ENCODE measurements at places on chromosomes 5 and 9.

DNA sequence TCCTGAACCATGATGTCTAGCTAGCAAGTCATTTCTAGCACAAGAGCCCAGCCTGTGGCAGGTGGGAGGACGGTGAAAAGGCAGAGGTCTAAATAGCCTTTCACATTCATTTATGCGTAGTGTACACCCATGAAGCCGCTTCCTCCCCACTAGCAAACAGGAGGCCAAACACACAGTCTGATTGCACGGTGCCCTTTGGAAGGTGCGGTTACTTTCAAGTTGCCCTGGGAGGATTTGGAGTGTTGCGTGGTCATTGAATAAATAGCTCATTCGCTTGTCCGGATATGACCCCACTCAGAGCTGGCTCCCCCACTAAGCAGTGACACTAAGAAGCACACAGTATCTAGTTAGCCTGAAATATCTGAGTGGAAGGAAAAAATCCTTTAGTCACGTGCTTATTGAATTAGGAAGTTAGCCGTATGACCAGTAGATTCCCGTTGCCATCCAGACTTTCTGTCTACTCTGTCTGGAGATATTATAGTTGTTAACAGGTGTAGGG lies 664 bp upstream of the ARSB start:
- DNase-seq, result no peak

- DNase-seq, result no peak
These were observed 100.3 kb upstream of the ELAVL2 start for GRCh38 chr9:23926368-23926767.

- DNase-seq, result no peak
These were observed 16.4 kb downstream of the LRRC8A start for GRCh38 chr9:128898382-128898781.

DNA sequence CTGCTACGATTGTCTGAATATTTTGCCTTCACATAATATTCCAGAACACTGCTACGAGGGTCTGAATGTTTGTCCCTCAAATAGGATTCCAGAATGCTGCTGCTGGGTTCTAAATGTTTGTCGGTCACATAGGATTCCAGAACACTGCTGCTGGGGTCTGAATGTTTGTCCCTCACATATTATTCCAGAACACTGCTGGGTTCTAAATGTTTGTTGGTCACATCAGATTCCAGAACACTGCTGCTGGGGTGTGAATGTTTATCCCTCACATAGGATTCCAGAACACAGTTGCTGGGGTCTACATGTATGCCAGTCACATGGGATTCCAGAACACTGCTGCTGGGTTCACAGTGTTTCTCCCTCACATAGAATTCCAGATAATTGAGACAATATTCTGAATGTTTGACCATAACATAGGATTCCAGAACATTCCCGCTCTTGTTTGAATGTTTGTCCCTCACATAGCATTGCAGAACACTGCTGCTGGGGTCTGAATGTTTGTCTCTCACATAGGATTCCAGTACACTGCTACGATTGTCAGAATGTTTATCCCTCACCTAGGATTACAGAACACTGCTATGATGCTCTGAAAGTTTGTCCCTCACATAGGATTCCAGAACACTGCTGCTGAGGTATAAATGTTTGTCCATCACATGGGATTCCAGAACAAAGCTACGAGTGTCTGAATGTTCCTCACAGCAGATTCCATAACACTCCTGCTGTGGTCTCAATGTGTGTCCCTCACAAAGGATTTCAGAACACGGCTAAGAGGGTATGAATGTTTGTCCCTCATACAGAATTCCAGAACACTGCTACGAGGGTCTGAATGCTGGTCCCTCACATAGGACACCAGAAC lies 201.8 kb downstream of the FOXD4L6 start:
- DNase-seq, result no peak

GRCh38 chr5:2721385-2722138 lies 29.9 kb downstream of the IRX2 start:
- no peak for DNase-seq

DNA sequence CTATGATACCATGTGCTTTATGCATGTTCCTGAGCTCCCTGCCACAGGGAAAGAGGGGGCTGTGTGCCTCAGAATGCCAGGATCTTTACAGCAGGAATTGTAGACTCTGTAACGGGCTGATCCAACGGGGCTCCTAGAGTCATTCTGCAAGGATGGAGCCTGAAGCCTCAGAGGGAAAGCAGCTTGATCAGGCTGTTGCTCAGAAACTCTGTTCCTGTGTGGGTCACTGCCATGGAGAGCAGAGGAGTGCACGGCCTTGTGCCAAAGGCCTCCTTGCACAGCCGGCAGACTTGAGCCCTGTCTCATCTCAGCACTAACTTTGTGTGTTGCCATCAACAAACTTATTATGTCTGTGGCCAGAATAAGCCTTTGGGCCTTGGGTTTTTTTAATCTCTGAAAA lies 51.8 kb downstream of the AMBP start:
- no peak for DNase-seq

DNA sequence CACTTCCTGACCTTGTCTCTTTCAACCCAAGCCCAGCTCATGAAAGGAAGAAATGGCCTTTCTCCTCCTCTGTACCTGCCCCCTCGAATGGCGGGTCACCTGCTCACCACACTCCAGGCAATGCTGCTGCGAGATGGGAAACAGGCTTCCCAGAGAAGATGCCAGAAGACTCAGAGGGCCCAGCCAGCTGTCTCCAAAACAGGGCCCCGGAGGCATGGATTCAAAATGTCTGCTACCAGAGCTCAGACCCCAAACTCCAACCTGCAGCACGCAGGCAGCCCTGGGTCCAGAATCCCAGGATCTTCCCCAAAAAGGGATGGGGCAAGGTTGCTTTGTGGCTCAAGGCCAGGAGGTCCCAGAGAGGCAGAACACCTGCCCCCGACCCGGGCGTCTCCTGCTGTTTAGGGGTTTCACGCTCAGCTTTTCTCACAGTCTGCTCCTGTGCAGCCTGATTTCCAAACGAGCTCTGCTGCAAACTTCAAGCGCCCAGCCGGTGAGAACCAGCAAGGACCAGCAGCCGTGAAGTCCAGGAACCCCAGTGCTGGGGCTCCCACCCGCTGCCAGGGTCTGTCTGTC lies 42.5 kb downstream of the VAV2 start:
- no peak for DNase-seq

- no peak for DNase-seq
These were observed 10.4 kb downstream of the RAI14 start for GRCh38 chr5:34666392-34667080.

- DNase-seq, result no peak
These were observed 25.0 kb upstream of the ITGA2 start for GRCh38 chr5:52964138-52964537.

- DNase-seq, result no peak
These were observed 603.7 kb downstream of the BNC2 start for GRCh38 chr9:16266648-16267276.

GRCh38 chr9:36100532-36100931 lies 36.0 kb upstream of the GLIPR2 start:
- no peak for DNase-seq

- DNase-seq, result no peak
These were observed 94.5 kb downstream of the PLPP1 start for GRCh38 chr5:55440188-55440646.

- no peak for DNase-seq
These were observed 278.4 kb upstream of the IRX1 start for GRCh38 chr5:3317051-3317795.

DNA sequence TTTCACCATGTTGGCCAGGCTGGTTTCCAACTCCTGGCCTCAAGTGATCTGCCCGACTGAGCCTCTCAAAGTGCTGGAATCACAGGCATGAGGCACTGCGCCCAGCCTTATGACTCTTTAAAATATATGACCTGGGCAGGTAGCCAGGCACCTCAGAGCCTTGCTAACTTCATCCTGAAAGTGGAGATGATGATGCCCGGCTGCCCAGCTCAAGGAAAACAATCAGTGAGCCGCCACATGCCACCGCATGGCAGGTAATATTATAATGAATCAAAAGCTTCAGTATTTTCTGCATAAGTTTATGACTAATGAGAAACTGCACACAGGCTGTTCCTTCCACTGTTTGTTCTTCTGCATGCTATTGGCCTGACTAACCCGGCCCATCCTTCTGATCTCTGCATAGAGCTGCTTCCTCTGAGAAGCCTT lies 30.4 kb upstream of the DMRT1 start:
- DNase-seq, result no peak
